ENCODE measurements at places on chromosomes 2 and 18.
A peak's percentile ranks its signal among the peaks of the same experiment; 100 is the strongest.

DNA sequence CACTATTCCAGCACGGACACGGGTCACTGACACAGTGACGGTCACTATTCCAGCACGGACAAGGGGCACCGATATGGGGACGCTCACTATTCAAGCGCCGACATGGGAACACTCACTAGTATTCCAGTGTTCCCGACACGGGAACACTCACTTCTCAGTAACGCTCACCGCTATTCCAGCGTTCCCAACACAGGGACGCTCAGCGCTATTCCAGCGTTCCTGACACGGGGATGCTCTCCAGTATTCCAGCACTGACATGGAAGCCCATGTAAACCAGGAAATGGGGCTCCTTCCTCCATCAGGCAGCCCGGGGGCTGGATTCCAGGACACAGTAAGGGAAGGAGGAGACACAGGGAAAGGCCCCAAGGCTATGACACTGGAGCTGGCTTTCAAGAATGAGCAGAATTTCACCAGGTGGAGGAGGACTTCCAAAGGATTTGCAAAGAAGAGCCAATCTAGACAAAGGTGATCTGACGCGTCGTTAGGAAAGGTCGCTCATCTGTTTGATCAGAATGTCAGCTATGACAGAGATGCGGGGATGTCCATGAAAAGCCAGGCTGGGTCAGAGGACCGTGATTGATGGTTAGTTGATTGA lies 196.1 kb downstream of the EIPR1 start:
- no peak for DNase-seq

- peak; percentile 35 for DNase-seq
Observed at GRCh38 chr2:172106108-172106961, 3.6 kb upstream of the DLX2 start.

- no peak for DNase-seq
Observed at GRCh38 chr2:9818097-9818496, 25.2 kb upstream of the TAF1B start.

DNA sequence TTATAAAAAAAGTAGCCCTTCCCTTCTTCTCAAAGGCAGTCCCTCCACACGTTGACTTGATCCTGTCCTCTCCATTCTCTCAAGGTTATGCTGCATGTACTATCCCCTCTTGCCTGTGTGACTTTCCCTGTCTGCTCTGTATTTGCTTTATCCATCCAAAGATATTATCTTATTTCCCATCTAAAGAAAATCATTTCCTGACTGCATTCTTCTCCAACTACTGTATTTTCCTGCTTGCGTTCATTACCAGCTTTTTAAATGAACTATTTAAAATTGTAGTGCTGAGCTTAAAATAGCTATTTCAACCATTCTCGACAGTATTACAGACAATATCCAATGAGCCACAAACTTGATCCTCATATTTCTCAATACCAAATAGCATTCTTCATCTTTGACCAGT lies 716.0 kb upstream of the REG3G start:
- DNase-seq: no peak

GRCh38 chr18:68472701-68473295 lies 242.1 kb downstream of the TMX3 start:
- no peak for DNase-seq

DNA sequence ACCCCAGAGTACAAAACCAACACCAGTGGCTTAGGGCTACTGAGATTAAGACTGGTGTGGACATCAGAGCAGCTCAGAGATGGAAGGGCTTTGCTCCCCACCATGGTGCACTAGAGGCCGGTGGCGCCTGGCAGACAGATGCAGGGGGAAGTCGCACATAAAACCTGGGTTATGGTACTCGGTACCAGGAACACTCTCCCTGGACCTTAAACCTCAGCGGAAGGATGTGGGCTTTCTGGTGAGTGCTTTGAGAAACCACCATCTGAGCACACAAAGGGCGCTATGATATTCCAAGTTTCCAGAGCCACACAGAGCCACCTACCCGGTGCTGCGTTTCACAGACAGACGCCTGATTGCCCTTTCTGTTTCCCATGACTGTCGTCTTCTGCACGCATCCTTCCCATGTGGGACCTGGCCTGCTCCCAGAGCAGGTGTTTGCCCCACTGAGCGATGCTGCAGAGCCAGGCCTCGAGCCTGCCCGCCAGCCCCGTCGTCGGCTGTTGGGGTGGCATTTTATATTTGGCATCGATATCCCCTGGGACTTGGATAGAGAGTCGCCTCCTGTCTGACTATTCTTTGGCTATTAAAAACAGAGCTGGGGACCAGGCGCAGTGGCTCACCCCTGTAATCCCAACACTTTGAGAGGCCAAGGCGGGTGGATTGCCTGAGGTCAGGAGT lies 89.5 kb upstream of the ODC1 start:
- no peak for DNase-seq

- no peak for DNase-seq
Observed at GRCh38 chr18:58593938-58594337, 35.0 kb downstream of the ALPK2 start.

GRCh38 chr2:77310416-77310815 lies 211.8 kb downstream of the LRRTM4 start:
- no peak for DNase-seq

DNA sequence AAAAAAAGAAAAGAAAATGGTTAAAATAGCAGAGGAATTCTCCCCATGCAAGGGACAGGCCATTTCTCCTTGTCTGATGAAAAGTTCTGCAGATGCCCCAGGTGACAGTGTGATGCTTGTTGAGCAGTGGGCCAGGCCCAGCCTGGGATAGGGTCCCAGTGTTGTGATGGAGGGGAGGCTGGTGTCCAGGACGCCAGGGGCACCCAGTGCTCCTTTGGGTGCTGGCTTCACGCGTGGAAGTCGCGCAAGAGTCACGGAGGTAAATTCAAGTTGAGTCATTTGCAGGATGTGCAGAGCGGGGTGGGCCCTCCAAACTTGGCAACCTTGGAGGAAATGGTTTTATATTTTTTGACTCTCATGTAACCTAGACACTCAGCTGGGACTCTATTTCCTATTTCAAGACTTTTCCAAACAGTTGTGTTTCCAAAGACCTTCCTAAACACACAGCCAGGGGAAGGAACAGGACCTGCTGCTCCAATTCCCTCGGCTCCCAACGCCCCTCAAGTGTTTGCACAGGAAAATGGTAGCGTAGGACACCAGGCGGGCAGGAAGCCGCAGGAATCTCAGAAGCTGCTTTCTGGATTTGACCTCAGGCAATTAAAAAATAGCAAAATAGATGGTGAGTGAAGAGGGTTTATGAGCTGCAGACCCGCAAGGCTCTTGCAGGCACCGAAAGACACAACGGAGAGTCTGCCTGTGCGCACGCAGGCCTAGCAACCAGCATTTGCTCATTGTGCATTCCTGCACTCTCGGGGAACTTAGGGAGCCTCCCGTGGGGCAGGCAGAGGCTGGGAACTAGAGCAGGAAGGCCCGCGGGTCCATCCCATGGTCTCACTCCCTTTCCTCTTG lies 107.1 kb upstream of the ODC1 start:
- DNase-seq: no peak

- DNase-seq: no peak
Observed at GRCh38 chr2:43701111-43701510, 24.9 kb upstream of the C1GALT1C1L start.

- DNase-seq: peak; percentile 45
Observed at GRCh38 chr2:201128933-201129505, 13.1 kb downstream of the CFLAR start.

- no peak for DNase-seq
Observed at GRCh38 chr2:179478771-179479170, 214.1 kb upstream of the SESTD1 start.

GRCh38 chr2:174522553-174522952 lies 35.7 kb upstream of the GPR155 start:
- DNase-seq: no peak

- DNase-seq: no peak
Observed at GRCh38 chr2:122960759-122961641, 1064.1 kb upstream of the CNTNAP5 start.

GRCh38 chr2:3236300-3237045 lies 141.1 kb downstream of the EIPR1 start:
- DNase-seq: no peak

DNA sequence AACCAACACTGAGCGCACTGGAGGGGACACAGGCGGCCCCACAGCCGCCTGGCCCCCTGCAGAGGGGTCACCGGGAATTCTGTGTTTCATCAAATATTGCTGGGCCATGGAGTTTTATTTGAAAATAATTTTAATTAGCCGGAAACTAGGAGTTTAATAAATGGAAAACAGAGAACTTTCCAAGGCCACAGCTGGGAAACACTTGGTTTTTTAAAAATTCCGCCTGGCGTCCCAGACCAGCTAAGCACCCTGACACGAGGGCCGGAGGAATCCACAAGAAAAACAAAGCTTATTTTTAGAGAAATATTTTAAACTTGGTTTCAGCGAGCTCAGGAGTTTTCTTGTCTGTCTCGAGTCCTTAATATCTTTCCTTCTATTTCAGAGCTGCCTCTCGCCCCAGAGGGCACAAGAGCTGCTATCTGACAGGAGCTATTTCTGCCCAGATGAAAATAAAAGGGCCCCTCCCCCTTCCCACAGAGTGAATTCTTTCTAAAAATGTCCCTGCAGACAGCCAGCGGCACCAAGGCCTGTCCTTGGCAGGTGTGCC lies 8.2 kb downstream of the ZFP36L2 start:
- no peak for DNase-seq

GRCh38 chr2:121235542-121235941 lies 49.5 kb downstream of the TFCP2L1 start:
- DNase-seq: no peak

GRCh38 chr2:67046591-67046990 lies 350.5 kb upstream of the ETAA1 start:
- DNase-seq: no peak

GRCh38 chr2:182435754-182436153 lies 8.9 kb upstream of the PDE1A start:
- no peak for DNase-seq

DNA sequence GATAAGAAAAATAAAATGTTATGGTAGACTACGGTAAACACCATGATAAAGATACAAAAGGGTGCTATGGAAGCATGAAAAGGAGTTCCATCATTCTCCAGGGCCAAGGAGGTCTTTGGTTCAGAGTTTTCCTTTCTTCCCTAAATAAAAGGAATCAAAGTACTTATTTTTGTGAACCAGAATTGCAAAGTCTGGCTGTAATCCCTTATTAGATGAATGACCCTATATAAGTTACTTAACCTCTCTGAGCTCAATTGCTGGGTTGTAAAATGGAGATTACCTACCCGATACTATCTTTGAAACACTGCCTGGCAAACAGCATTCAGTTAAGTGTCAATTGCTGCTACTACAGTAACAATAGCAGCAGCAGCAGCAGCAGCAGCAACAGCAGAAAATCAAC lies 90.0 kb downstream of the C2orf74 start:
- no peak for DNase-seq

- no peak for DNase-seq
Observed at GRCh38 chr2:209688385-209688784, 83.2 kb upstream of the UNC80 start.

DNA sequence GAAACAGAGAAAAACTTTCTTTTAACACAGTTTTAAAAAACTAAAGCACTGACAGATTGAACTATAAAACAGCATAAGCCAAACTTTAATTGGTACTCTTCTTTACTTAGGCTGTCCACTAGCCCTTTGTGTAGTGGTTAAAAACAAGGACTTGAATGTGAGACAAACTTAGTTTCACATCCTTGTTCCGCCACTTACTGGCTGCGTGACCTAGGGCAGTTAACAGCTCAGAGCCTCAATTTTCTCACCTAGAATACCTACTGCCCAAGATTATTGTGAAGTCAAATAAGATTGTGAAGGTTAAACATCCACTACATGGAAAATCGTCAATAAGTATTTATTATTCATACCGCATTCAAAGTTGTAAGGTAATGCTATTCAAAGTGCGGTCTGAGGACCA lies 2.0 kb downstream of the WDR35 start:
- DNase-seq: no peak

- DNase-seq: no peak
Observed at GRCh38 chr2:112733871-112734270, 13.1 kb downstream of the NT5DC4 start.

- DNase-seq: no peak
Observed at GRCh38 chr2:158034198-158034866, 67.3 kb upstream of the UPP2 start.

DNA sequence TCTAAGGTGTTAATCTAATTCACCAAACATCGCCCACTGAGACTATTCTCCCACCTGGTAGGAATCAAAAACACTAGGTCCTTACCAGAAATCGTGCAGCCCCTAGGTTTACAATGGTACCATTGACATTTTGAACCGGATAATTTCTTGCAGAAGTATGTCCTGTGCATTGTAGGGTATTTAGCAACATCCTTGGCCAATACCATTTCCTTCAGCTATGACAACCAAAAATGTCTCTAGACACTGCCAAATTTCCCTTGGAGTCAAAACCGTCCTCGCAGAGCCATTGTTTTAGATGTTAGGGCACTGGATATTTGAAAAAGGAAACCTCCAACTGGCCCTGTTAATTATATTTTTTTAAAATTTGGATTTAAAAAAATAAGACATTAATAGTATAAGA lies 3.8 kb downstream of the VPS54 start:
- no peak for DNase-seq

DNA sequence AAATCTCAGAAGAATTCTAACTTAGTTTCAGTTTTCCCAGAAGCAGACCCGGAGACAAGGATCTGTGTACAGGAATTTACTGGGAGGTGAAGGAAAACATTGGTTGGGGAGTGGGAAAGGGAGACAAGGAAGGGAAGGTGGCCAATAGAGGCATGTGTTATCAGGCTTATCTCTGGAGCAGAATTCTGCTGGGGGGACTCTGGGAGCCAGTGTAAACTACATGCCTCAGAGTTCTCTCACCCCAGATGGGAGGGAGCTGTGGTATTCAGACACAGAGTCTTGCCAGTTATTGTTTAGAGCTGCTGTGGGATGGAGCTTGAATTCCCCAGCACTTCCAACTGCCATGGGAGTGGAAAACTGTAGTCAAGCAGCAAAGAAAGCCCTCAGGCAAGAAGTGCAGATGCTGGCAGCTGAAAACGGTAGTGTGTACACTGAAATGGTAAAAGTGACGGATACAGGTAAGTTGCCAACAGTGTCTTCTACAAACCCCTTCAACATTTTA lies 19.0 kb downstream of the DNPEP start:
- no peak for DNase-seq

GRCh38 chr2:68365087-68365486 lies at the start of gene PLEK:
Gene PLEK, plus strand, starts transcription at chr2:68365282. Its CDS starts 70 bp downstream, at chr2:68365352.
- no peak for DNase-seq

DNA sequence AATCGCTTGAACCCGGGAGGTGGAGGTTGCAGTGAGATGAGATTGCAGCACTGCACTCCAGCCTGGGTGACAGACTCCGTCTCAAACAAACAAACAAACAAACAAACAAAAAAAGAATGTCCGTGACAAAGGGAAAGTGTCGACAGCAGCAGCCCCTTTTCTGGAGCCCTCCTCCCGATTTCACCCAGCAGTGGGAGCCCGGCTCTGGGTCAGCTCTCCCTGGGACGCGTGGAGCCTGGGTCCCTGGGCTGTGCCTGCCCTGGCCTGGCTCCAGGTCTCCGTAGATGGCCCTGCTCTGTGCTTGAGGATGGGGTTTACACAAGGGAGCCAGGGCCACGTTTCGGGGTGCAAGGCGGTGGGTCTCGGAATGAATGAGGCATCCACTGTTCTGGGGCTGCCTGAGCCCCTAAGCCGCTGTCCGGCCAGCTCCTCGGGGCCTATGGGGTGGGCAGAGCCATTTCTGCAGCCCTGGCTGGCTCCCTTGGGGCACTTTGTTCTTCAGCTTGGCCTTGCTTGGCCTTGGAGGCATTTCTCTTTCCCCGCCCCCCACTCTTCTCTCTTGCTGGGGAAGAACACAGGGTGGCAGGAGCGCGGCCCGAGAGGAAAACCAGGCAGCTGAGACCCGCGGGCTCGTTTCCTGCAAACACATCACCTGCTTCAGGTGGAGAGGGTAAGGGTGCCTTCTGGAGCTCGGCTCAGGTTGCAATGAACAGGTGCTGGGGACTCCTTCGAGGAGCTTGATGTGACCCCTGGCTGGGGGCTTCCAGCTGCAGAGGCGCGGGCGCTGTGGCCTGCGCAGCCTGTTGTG lies 29.1 kb downstream of the RTP5 start:
- DNase-seq: peak; percentile 21
